Central memory CD8-positive, alpha-beta T cell (primary cell): ENCODE measurements at places on chromosomes 4 and X.

- DNase-seq = no peak
Measured at GRCh38 chrX:127466211-127466610, 586.0 kb downstream of the ACTRT1 start.

- DNase-seq = no peak
Measured at GRCh38 chr4:39713691-39714090, 15.8 kb downstream of the UBE2K start.

GRCh38 chr4:142645475-142646108 lies 200.5 kb downstream of the INPP4B start:
- DNase-seq = no peak

DNA sequence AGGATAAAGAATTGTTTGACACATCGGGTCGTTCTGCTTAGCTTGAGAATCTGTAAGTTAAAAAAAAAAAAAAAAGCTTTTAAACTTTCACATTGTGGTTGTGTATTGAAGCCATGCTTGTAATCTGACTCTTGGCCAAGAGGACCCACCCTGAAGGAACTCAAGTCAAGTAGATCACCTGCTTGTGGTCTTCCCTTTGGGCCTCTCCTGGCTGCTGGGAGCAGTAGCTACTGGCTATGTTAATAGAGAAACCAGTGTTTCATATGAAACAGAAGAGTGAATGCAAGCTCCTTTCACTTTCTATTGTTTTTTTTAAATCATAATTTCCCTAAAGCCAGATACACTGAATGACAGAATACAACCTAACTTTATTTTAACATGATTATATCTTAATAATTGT lies 402.4 kb upstream of the NDST4 start:
- no peak for DNase-seq

DNA sequence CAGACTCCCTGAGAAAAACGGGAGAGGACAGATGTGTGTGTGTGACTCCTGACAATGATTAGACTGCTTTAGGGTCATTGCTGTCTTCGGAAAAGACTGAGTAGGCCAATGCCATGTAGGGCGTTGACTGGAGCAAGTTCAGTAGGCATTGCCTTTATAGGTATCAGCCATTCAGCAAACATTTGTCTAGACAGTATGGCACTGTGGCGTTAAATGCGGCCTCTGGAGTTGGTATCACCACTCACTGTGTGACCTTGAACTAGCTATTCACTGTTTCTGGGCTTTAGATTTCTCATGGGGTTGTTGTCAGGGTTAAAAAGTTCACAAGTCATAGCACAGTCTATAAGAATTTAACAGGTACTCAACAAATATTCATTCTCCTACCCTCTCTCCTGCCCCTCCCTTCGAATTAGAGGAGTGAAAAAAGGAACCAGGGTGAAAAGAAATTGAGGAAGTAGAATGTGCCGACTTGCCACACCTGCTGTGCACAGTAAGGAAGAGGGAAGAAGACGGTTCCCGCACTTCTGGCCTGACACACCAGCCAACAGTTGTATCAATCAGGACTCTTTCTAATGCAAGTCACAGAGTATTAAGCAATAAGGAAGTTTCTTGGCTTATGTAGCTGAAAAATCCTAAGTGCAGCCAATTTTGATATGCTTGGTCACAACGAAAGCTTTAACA lies 83.2 kb upstream of the PLAC8 start:
- DNase-seq = no peak

GRCh38 chr4:30716681-30717207 lies 3.4 kb upstream of the PCDH7 start:
- DNase-seq = no peak

DNA sequence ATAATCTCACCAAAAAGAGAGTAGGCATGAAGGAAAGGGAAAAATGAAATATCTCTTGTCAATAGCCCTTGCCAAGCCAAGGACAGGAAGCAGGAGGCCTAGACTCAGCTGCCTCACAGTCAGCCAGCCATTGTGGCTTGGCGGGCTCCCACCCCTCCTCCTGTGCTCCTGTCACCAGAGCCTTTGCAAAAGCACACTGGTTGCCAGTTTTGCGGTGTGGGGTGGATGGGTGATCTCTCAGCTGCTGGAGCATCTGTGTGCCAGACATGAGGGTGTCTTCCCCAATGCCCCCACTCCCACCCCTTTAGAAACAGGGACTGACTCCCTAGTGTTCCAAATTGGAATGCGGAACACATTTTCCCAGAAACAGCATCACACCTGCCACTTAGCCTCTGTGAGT lies 26.1 kb downstream of the ARHGEF6 start:
- no peak for DNase-seq

DNA sequence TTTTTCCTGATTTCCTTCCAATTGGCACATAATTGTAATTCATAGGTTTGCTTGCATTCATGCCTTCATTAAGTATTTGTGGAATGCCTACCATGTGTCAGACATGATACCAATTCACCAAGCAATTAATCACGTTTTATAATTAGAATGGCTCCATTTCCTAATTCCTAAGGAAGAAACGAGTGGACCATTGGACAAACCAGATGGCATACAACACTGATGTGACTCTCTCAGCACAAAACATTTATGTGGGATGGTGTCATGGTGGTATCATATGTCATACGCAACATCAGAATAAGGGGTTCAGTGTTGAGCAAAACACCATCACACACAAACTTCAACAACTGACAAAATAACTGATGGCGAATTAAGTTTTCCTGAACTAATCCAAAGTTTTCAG lies 502.8 kb downstream of the DMD start:
- DNase-seq = no peak

DNA sequence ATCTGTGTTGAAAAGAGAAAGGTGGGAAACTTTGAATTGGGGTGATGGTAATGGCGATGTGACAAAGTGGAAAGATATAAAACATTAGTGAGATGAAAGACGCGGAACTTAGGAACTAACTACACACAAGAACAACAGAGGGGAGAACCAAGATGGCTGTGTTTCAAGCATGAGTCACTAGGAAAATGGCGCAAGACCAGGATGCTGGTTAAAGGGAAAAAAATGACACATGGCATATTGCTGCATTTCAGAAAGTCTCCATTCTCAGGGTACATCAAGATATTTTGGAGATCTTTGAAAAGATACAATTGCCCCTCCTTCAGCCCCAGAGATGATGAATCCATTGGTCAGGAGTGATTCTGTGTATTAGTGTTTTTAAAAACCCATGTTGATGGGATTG lies 164.4 kb downstream of the FBXO8 start:
- DNase-seq = no peak

DNA sequence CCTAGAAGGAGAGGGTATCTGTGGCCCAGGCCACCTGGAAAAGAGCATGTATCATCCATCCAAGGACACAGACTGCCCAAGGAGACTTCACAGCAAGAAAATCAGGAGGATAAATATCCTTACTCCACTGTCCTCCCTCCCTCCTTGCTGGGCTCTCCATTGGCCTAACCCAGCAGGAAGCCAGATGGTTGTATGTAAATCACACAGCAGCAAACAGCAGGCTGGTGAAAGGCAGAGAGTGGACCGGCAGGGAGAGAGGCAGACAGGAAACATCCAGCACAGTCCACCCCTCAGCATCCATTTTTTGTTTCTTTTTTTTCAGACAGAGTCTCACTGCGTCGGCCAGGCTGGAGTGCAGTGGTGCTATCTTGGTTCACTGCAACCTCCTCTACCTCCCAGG lies 17.5 kb downstream of the TXK start:
- no peak for DNase-seq

DNA sequence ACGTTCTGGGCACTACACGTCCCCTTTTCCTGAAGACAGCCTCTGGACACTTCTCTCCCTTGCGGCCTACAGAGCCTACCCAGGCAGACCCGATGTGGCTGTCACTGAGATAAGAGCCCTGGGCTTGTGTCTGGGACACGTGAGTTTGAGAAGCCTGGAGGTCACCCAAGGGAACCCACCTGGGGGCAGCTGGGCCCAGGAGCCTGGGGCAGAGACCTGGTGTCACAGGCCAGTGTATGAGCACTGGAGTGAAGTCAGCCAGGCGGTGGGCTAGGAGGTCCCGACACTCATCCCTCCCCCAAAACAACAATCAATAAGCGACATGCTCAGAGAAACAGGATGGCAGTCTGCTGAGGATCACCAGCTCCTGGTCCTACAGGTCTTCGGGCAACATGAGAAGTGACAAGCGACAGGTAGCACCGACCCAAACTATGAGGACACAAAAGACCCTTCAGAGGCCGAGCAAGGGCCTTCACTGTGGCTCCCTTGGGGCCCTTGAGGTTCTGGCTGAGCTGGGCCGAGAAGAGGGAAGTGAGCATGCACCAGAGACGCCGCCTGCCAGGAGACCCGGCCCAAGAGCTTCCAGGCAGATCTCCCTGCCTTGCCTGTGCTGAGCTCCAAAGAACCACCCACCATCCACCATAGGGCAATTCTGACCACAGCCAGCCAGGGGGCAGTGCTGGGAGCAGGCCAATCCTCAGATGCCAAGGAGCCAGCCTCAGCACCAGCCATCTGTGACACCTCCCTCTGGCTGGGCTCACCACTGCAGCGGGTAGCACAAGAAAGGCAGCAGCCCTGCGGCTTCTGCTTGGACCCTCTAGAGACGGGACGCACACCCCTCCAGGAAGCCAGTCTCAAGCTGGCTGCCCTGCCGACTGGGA lies 11.0 kb upstream of the DUSP9 start:
- DNase-seq = no peak

GRCh38 chr4:30536231-30536630 lies 183.9 kb upstream of the PCDH7 start:
- no peak for DNase-seq

GRCh38 chr4:158966091-158966490 lies 136.8 kb upstream of the RAPGEF2 start:
- no peak for DNase-seq

DNA sequence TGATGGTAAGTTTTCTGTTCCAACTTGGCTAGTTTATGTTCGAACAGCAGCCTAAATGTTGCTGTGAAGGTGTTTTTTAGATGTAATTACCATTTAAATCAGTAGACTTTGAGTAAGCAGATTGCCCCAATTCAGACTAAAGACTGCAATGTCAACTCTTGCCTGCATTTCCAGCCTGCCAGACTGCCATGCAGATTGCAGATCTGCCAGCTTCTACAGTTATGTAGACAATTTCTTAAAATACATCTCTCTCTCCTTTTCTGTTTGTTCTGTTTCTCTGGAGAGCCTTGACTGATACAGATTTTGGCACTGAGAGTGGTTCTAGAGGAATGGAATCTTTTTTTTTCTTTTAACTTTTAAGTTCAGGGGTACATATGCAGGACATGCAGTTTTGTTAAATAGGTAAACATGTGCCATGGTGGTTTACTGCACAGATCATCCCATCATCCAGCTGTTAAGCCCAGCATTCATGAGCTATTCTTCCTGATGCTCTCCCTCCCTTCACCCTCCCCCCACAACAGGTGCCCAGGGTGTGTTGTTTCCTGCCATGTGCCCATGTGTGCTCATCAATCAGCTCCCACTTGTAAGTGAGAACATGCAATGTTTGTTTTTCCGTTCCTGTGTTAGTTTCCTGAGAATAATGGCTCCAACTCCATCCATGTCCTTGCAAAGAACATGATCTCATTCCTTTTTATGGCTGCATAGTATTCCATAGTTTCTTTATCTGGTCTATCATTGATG lies 227.8 kb downstream of the CPE start:
- DNase-seq = no peak

DNA sequence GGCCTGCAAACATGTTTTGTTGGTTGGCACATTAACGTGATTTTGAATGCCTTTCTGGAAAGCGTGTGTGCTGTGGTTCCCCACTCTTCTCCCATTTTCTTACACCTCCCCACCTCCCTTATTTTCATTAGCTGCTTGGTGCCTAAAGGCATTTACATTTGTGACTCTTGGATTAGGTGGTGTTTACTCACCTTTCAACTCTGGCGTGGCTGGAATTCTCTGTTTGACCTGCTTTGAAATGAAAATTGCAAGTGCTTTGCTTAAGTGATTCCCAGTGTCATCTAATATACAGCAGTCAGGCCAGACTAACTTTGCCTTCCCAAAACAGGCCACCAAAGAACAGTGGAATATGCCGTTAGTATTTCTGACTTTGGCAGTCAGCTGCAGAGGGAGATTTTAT lies 80.5 kb downstream of the NHSL2 start:
- no peak for DNase-seq

DNA sequence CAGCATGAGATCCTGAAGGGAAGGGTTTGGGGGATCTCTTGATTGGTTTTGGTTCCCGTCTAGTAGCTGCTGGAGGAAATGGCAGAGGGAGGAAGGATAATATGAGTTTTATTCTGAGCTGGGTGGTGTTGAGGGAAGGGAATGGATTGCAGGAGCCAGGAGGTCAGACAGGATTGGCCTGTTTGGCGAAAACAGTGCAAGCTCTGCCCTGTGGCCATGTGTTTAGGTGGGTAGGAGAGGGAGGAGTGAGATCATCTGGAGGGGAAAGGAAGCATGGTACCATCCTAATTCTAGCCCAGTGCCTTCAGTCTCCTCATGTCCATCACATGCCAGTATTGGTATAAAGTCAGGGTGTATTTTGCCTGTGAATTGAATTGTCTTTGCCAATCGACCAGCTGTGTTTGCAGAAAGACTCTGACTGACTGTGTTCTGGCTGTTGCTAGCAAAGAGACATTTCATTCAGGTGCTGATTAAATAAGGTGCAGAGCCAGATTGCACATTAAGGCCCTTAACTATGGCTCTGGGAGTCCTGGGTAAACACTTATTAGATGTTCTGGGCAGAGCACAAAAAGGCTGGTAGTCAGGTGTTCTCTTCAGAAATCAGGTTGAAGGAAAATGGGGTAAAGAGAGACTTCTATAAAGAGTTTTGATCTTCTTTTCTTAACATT lies 10.0 kb downstream of the TMEM164 start:
- DNase-seq = no peak

- no peak for DNase-seq
Measured at GRCh38 chr4:2936773-2937145, 26.4 kb downstream of the NOP14 start.

DNA sequence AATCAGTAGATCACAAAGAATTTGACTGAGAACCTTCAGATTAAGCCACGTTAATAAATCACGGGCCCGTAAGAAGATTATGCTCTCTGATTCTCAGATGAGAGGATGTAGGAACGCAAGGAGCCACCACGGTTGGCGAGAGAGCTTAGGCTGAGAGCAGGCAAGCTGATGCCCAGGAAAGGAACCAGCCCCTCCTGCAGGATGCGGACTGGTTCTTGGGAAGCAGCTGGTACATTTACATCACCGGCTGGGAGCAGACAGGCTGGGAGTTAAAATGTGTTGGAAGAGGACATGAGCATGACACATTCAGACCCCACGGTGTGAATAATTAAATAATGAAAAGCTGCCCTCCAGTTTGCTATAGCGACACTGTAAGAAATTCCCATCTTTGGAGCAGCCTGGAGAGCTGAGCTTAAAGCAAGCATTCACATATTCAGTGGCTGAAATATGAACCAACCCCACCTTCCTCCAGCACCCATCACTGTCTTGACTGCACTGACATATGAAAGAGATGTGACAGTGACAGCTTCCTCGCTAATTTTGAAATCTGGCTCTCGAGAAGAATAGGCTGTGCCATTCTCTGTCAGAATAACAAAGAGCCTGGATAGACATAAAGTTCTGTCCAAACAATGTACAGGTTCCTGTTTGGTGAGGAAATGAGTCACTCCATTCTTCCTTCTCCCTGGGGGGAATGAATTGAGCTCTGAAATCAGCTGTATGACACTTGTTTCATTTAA lies 33.1 kb downstream of the LNX1 start:
- no peak for DNase-seq

- DNase-seq = no peak
Measured at GRCh38 chr4:129254126-129254525, 158.2 kb downstream of the C4orf33 start.

- DNase-seq = no peak
Measured at GRCh38 chr4:44421330-44422065, 27.1 kb downstream of the KCTD8 start.
